ENCODE measurements at places on chromosomes 13 and 19. TPM values are rescaled to one million over a fixed set of nuclear protein-coding genes. Genes with fewer than 3 reads are reported as not detected.

The PRSS57 gene
- 2.0 TPM for total RNA-seq

DNA sequence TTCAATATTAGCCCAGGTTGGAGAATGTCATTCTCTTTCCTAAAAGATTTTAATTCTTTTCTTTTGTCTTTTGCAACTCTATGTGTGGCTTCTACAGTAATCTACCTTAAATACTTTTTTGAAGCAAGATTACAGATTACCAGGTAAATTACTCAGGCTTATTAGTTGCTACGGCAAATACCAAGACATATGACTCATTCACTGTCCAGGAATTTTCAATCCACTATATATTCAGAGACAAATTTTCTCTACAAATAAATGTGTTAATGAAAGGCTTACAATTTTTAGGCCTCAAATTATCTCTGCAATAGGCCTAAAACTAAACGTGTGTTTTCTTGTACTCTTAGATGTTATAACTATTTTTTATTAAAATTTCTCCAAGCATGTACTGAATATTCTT lies 631.3 kb downstream of the DIAPH3 start:
- H3K27me3 ChIP-seq = no peaks in the 10 kb centered on the region
- DNase-seq = no peak
- no peak overlapping the region for H3K4me3 ChIP-seq
- no peaks in the 10 kb centered on the region for H3K36me3 ChIP-seq
- H3K27ac ChIP-seq = peak overlapping the region; percentile 9
- no peaks in the 10 kb centered on the region for H3K4me1 ChIP-seq

DNA sequence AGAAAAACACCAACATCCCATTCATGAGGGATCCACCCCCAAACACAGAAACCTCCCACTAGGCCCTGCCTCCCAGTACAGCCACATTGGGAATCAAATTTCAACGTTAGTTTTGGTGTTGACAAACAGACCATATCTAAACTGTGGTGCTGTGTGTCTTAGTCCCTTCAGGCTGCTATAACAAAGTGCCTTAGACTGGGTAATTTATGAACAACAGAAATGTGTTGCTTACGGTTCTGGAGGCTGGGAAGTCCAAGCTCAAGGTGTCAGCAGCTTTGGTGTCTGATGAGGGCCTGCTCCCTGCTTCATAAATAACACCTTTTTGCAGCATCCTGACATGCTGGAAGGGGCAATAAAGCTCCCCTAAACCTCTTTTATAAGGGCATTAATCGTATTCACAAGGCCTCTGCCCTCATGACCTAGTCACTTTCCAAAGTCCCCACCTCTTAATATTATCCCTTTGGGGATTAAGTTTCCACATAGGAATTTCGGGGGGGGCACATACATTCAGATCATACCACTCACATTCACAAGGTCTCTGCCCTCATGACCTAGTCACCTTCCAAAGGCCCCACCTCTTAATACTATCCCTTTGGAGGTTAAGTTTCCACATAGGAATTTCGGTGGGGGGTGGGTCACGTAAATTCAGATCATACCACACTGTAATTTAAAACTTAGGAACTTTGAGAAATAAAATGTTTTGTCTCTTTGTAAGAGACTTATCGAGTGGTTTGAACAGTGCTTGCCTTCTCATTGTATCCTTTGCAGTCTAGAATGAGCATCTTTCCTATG lies 27.5 kb downstream of the ZNF507 start:
- H3K4me1 ChIP-seq = peaks cover 3% of the 10 kb centered on the region
- H3K27ac ChIP-seq = peak overlapping the region; percentile 77
- H3K4me3 ChIP-seq = no peak overlapping the region
- peaks cover 14% of the 10 kb centered on the region for H3K36me3 ChIP-seq
- H3K27me3 ChIP-seq = no peaks in the 10 kb centered on the region

DNA sequence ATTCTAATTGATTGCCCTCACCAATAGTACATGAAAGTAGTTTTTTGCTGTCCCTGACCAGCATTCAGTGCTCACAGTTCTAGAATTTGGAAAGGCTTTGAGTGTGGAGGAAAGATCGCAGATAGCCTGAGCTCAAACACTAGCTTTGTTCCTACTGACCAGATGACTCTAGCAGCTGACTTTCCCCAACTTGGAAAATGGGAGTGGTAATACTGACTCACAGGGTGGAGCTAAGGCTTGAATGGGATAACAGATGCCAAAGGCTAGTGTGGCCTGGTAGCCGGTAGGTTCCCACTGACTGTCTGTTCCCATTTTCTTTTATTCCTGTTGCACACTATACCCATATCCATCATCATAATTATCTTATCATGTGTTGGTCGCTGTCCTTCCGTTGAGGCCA lies 3.7 kb downstream of the ZSCAN22 start:
- no peak overlapping the region for H3K4me3 ChIP-seq
- no peak for DNase-seq
- peaks cover 3% of the 10 kb centered on the region for H3K36me3 ChIP-seq
- H3K27me3 ChIP-seq = no peaks in the 10 kb centered on the region

DNA sequence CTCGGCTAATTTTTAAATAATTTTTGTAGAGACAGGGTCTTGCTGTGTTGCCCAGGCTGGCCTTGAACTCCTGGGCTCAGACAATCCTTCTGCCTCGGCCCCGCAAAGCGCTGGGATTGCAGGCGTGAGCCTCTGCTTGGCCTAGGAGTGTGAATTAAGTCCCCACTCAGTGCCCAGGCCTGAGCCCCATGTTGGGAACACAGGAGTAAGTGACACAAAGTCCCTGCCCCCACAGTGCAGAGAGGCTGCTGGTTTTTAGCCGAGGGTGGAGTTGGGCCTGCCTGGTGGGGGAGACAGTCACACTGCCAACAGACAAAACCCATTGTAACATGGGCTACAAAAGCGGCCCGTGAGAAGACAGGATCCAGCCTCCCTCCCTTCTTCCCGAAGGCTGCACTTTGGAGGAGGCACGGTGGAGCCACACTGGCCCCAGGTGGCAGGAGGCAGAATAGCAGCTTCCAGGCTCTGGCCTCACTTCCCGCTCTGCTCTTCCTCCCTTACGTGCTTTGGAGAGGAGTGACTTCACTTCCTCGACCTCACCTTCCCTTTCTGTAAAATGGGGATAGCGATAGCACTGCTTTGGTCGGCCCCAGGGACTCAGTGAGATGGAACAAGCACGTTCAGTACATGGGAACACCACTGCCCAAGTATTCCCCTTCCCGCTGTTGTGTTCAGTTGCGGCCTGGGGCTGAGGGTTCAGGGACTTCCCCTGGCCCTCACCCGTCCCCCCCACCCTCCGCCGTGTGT lies 15.2 kb upstream of the EHD2 start:
- peak overlapping the region; percentile 46 for H3K27ac ChIP-seq
- no peaks in the 10 kb centered on the region for H3K27me3 ChIP-seq
- no peak overlapping the region for H3K4me3 ChIP-seq
- no peaks in the 10 kb centered on the region for H3K36me3 ChIP-seq
- no peaks in the 10 kb centered on the region for H3K4me1 ChIP-seq

GRCh38 chr19:37845932-37846331 lies 60.5 kb downstream of the WDR87 start:
- H3K36me3 ChIP-seq = no peaks in the 10 kb centered on the region
- no peaks in the 10 kb centered on the region for H3K4me1 ChIP-seq
- no peaks in the 10 kb centered on the region for H3K27me3 ChIP-seq
- H3K4me3 ChIP-seq = no peak overlapping the region
- no peak for DNase-seq

DNA sequence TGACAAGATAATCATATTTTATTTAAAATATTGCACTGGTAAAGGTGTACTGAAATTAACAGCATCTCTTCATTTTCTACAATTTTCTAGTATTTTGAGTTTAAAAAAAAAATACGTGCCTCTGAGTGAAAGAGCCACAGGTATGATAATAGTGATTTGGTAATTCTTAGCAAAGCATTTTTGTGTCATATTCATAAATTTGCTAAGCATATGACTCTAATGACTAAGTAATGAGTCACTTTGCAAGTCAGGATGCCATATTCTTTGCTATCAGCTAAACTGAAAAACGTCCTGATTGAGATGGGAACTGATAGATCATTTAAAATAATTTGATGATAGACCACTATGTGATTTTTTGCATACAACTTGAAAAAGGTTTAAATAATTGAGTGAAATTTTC lies 136.1 kb upstream of the IRS2 start:
- H3K27ac ChIP-seq = no peak overlapping the region
- H3K4me3 ChIP-seq = no peak overlapping the region
- H3K4me1 ChIP-seq = no peaks in the 10 kb centered on the region
- no peaks in the 10 kb centered on the region for H3K27me3 ChIP-seq
- no peaks in the 10 kb centered on the region for H3K36me3 ChIP-seq
- DNase-seq = no peak

- no peaks in the 10 kb centered on the region for H3K27me3 ChIP-seq
- H3K27ac ChIP-seq = peak overlapping the region; percentile 21
- peaks cover 5% of the 10 kb centered on the region for H3K4me1 ChIP-seq
These were observed 279.6 kb downstream of the PCDH20 start for GRCh38 chr13:61136093-61136492.

The PTPRH gene
- total RNA-seq = 0.37 TPM

- H3K27ac ChIP-seq = no peak overlapping the region
- no peak overlapping the region for H3K4me3 ChIP-seq
- H3K27me3 ChIP-seq = no peaks in the 10 kb centered on the region
- H3K36me3 ChIP-seq = peaks cover 12% of the 10 kb centered on the region
- DNase-seq = peak; percentile 21
These were observed 21.5 kb upstream of the GARRE1 start for GRCh38 chr19:34232566-34233481.

DNA sequence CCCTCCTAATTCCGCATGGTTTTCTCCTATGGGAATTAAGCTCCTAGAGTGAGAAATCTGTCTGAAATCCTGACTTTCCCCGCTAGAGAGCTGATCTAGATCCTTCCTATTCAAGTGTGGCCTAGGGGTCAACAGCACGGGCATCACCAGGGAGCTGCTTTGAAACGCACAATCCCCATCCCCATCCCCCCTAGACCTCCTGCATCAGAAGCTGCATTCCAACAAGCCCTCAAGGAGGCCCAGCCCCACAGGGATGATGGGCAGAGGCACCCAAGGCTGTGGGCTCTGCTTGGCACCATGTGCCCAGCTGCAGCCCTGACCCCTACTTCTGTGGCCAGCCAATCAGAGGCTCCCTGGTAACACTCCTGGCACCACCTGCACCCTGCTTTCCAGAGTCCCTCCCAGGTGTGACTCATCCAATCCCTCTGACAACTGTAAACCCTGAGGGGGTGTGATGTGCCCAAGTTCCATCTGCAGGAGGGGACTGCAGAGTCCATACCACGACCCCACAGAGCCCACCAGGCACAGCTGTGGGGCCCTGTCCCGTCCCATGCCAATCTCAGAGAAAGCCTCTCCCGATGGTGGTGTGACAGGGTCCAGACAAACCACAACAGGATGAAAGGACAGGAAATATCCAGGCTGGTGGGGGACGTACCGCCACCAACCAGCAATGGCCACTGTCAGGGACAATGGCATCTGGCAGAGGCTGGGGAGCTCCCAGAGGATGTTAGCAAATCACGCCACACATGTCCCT lies 19.8 kb upstream of the SLC35E1 start:
- no peak for DNase-seq
- H3K4me3 ChIP-seq = no peak overlapping the region
- H3K27me3 ChIP-seq = no peaks in the 10 kb centered on the region

DNA sequence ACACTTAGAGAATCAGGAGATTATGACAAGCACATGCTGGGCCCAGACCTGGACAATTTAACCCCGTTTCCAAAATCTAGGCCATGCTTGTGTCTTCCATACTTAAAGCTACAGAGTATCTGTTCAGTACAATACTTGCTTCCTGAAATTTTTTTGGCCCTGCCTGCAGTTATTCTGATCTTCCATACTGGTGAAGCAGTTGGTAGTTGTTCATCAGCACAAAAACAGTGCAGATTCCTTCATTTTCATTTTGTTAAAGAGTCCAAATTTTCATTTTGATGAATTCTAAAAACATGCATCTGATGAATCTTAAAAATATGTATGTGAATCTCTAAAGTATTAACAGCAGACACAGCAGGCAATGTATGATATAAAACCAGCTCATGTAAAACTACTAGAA lies 49.2 kb downstream of the POLR1D start:
- no peak for DNase-seq
- H3K4me1 ChIP-seq = no peaks in the 10 kb centered on the region
- no peak overlapping the region for H3K27ac ChIP-seq
- H3K36me3 ChIP-seq = no peaks in the 10 kb centered on the region
- H3K4me3 ChIP-seq = no peak overlapping the region

The ATP4B gene
- total RNA-seq = not detected

The PSG2 gene
- not detected for total RNA-seq

DNA sequence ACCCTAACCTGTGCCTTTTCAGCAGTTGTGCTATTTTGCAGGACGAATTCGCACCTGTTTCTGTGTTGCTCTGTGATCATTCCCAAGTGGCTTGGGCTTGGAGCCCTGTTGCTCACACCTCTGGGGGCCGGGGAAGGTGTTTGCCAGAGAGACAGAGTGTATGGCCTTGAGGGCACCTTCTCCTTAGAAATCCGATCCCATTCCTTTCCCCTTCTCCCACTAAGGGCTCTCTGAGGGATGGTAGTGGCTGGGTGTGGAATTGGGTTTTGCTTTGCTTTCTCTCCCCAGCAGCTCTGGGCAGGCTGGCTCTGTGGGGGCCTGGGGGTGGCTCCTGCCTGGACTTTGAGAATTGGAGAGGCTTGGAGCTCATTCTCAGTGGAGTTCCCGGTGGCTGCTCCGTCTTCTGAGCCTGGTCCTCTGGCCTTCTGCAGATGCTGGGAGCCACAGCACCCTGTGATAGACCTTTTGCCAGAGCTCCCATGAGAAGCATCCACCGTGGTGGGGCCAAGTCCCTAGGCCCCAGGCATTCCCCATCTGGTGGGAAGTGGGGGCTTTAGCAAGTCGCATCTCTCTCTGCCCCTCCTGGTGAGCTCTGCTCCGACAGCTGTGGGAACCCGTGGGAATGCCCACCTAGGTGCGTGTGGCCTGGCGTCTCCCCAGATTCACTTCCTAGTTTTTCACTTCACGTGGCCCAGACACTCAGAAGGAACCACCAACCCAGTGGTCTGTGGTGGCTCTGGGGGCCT lies 26.1 kb downstream of the ATP11A start:
- no peaks in the 10 kb centered on the region for H3K27me3 ChIP-seq
- peak overlapping the region; percentile 71 for H3K27ac ChIP-seq
- no peak for DNase-seq
- H3K4me3 ChIP-seq = no peak overlapping the region
- peaks cover 16% of the 10 kb centered on the region for H3K4me1 ChIP-seq

DNA sequence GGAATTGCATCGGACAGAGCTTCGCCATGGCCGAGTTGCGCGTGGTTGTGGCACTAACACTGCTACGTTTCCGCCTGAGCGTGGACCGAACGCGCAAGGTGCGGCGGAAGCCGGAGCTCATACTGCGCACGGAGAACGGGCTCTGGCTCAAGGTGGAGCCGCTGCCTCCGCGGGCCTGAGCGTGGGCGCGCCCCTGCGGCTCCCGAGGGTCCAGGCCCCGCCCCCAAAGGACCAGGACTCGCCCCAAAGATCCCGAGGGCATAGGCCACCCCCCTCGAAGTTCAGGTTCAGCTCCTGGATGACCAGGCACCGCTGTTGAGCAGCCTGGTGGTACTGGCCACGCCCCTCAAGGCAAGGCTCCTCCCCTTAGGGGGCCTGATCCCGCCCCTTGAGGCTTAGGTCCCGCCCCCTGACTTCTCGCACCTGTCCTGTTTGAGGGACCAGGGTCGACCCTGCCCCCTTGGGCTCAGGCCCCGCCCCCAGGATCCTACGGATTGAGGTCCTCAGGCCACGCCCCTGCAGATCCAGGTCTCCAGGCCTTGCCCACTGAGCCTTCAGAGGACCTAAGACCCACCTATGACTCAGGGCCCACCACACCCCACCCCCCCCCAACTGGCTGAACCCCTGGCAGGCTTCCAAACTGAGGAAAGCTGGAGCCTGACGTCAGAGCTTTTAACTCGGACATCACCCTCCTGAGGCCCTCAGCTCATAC lies 43.1 kb downstream of the CYP4F22 start:
- DNase-seq = no peak
- H3K4me3 ChIP-seq = no peak overlapping the region
- no peak overlapping the region for H3K27ac ChIP-seq
- H3K4me1 ChIP-seq = no peaks in the 10 kb centered on the region
